CD4-positive, alpha-beta T cell treated with Interleukin-4 for 1 hour (primary cell): ENCODE measurements at places on chromosomes 3 and 15.
A peak's percentile ranks its signal among the peaks of the same experiment; 100 is the strongest.

DNA sequence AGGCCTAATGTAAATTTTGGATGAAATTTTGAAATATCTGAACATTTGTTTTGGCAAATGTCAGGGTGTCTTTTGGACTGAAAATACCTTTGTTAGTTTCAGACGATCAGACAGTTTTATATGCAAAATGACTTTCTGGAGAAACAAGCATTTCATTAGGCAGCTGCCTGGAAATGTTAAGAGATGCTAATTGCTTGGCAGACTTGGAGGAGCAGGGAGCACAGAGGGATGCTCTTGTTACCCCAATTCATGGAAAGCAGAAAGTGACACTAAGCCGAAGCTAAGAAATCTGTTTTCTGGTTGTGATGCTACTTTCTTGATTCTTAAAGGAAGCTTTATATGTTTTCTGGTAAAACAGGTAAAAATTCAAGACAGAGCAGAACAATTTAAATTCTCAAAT lies 204.3 kb upstream of the GBE1 start:
- no peak for DNase-seq

- peak; percentile 69 for DNase-seq
Measured at GRCh38 chr15:51776952-51777569, 25.7 kb downstream of the TMOD2 start.

GRCh38 chr15:50353975-50354837 lies 792 bp downstream of the GABPB1 start:
- DNase-seq: peak; percentile 75

DNA sequence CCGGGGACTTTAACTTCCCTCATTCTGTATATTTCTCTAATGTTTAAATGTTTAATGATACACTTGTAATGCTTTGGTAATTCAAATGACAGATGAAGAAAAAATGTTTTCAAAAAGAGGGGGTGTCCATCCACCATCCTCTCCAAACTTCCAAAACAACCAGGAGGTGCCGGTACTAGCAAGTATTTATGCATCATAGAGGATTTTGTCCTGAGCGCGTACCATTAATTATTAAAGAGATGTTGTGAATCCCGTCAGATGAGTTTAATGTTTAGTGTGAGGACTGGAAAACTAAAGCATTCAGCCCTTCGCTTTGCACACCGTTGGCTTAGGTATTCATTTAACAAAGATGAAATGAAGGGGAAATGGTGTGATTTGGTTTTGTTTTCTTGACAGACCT lies 1.3 kb downstream of the SLC28A1 start:
- DNase-seq: no peak
